NCI-H2029 (cell line): ENCODE measurements at places on chromosomes 1 and 21.
A peak's percentile ranks its signal among the peaks of the same experiment; 100 is the strongest.

DNA sequence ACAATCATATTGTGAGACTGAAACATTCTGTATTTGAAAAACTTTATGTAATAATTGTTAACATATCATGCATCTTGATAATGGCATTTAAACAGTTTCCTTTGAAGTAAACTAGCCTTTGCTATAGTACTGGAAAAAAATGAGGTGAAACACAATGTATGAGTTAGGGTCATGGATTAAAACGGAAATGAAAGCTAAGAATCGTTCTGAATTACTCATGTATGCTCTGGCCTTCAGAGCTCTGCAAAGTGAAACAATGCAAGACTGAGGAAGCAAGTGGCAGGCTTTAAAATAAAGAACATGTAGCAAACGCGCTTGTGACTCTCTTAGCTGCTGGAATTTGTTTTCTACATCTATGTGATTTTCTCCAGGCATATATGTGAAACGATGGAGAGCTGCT is 317.1 kb downstream of the DPYD start:
- no peak for DNase-seq

- peak; percentile 37 for DNase-seq
Measured at GRCh38 chr1:94463765-94464330, 45.7 kb downstream of the ABCD3 start.

DNA sequence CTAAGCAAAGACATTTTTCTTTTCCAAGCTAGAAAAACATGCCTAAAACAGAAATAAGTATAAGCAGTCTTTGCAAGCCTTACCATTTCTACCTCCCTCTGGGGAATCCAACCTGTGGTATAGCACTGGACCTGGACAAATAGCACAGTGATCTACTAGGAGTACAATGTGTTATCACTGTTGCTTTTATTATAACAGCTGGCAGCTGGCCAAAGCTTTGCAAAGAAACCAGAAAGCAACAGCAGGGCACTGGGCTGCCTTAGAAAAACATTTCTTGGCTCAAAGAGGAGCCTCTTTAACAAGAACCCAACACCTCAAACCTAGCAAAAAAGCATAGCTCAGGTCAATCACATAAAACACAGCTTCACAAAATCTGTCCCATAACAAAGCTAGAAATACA is 294.5 kb upstream of the GREM2 start:
- peak; percentile 24 for DNase-seq

DNA sequence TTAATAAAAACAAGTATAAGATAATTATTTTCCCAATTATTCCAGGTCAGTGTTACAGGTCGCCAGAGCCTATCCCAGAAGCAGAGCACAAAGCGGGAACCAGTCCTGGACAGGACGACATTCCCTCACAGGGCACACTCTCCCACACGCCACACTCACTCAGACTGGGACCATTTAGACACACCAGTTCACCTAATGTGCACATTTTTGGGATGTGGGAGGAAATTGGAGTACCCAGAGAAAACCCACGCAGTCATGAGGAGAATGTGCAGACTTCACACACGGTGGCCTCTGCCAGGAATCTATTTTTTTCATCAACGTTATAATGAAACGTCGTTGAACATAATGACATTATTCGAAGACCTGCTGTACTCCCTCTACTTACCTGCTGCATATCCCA is 20.5 kb upstream of the NRDC start:
- DNase-seq = no peak

DNA sequence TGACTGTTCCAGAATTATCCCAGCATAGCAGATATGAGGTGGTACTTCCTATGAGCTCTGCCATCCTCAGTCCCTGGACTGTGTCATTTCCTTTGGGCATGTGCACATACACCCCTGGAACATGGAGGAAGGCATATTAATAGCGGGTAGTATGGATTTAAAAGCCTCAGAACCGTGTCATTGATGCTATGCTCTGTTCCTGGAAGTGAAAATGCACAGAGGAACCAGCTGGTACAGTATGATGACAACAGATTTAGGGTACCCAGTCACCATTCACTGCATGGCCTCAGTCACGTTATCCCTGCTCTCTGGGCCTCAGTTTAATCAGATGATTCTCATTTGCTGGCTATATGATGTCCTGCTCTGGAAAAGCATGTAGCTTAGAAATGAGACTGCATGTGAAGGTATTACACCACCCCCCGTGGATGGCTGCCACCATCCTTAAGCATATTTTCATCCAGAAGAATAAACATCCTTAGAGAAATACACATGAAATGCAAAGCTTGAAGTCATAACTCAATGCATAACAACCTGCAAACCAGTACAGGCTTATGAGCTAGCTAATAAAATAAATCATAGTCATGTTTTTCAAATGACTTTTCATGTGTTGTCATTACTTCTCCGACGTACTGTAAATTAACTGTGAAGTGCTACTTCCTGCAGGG is 37.8 kb downstream of the SETD4 start:
- no peak for DNase-seq

DNA sequence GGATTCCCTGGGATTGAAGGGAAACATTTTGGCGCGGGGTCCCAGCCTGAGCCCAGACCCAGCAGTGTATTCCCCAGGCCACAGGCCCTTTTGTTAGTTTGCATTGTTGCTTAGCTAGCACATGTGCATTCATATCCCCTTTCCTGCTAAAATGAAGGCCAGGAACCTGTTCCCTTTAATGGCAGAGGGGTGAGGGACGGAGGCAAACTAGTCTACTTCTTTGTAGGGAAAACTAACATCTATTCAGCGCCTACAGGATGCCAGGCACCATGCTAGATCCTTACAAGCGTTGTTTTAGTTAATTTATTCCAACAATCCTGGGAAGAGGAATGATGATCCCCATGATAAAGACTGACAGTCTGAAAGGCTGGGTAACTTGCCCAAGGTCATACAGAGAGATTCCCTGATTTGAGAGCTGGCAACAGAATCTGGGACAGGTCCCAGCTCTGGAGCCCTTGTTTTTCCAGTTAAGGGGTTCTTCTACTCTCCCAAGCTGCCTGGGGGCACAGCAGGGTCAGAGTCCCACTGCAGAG is 595 bp upstream of the E2F2 start:
- no peak for DNase-seq

DNA sequence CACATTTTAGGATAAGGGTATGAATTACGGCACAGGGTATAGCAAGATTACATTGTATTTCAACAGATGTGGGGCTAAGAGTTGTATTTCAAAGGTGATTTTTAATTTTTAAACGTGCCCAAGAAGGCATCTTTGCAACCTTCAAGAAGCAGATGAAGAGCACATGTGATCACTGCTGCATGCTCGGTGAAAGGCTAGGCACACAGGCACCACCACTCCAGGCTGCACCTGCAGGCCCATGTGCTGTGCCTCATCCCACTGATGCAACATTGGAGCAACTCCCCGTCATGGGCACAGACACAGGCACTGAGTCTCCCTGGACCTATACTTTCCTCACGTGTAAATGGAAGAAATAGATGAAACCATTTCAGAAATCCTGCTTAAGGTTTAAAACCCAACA is 23.5 kb downstream of the UBE2G2 start:
- DNase-seq = no peak

DNA sequence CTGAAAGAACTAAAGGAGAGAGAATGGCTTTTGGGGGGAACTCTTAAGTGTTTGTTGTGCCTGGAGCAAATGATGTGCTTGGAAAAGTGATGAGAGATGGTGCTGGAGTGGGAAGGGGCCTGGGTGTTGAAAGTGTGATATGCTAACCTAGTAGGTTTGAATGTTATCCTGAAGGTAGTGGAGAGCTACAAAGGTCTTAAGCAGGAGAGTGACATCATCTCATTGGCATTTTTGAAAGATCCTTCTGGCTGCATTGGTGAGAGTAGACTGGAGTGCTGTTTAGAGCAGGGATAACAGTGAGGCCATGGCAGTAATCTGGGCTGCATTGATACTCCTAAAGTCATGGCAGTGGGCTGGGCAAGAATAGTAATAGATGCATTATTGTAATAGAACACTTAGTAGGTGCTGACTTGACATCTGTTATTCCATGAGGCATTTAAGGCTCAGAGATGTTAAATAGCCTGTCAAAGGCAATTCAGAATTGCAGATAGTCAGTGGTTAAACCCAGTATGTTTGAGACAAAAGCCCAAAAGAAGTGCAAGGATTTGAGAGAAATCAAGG is 44.5 kb downstream of the MDM4 start:
- DNase-seq = no peak

GRCh38 chr1:29349871-29350491 is 113.7 kb downstream of the PTPRU start:
- no peak for DNase-seq

GRCh38 chr1:88640060-88640459 is 44.0 kb upstream of the PKN2 start:
- DNase-seq = no peak

- no peak for DNase-seq
Measured at GRCh38 chr1:76029331-76029730, 45.2 kb upstream of the ST6GALNAC3 start.

DNA sequence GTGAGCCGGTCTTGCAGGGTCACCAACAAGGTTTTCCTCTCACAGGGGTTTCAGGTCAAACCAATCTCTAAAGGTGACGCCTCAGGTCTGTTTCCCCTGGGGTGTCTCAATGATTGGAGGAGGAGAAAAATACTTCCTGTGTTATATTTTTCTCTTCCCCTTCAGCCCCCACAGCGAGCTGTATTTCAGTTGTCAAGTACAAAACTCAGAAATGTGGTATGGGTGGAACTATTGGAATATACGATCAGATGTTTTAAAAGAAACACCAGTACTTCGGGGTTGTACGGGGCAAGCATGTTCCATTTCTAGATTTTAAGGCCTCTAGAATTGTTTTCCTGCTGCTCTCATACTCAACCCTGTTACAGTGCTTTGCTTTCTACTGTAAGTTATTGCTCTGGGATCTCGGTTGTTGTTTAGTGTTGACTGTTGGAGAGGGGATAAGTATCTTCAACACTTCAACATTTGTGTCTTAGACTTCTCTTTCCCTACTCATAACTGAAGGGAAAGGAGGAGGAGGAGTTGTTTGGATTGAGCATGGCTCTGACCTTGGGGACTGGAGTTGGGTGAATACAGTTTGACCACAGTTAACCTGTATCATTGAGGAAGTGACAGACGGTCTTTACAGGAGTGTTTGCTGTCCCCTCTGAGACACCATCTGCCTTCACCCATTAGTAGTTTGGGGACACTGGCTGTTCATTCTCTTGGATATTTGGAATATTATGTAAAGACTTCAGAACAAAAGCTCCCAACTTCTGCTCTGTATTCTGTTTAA is 2.0 kb downstream of the MAPKAPK2 start:
- DNase-seq = no peak

GRCh38 chr1:223706077-223706973 is 6.0 kb upstream of the CAPN2 start:
- peak; percentile 76 for DNase-seq

- no peak for DNase-seq
Measured at GRCh38 chr1:238964631-238965030, 421.7 kb upstream of the CHRM3 start.

DNA sequence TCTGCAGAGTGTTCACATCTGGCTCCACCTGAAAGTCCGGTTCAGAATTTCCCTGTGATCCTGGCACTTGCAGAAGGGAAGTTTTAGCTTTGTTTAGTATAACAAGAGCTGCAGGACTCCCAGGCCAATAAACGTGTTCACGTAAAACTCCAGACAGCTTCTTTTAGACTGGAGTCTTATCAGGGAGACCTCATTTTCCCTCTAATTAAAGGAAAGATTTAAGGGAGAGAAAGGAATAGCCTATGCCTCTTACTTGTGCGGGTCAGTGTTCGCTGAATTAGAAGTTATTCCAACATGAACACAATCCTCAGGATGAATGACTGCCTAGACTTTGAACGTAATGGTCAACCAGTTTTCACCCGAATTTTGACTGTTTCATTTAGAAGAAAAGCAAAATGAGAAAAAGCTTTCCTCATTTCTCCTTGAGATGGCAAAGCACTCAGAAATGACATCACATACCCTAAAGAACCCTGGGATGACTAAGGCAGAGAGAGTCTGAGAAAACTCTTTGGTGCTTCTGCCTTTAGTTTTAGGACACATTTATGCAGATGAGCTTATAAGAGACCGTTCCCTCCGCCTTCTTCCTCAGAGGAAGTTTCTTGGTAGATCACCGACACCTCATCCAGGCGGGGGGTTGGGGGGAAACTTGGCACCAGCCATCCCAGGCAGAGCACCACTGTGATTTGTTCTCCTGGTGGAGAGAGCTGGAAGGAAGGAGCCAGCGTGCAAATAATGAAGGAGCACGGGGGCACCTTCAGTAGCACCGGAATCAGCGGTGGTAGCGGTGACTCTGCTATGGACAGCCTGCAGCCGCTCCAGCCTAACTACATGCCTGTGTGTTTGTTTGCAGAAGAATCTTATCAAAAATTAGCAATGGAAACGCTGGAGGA is 202.1 kb upstream of the SGIP1 start:
- DNase-seq = no peak

- no peak for DNase-seq
Measured at GRCh38 chr1:37020653-37021277, 13.6 kb downstream of the GRIK3 start.

- no peak for DNase-seq
Measured at GRCh38 chr1:180092931-180093650, 61.6 kb upstream of the QSOX1 start.

GRCh38 chr21:36384885-36385232 is 333 bp upstream of the CHAF1B start:
- no peak for DNase-seq

DNA sequence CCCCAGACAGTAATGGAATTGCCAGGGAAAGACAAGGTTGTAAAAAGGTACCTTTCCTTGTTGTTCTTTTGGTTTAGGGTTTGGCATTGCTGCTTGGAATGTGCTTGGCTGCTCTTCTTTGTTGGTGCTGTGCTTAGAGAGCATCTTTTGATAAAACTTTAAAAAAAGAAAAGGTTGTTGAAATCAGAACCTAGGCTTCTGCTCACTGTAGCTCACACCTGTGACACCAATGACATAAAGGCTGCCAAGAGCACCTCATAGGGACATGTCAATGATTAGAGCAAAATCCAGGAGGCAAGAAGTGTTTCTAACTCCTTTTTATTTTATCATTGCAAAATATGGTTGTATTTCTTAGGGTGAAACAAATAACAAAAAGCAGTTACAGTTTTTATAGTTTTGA is 28.9 kb downstream of the CLEC20A start:
- DNase-seq = no peak

- DNase-seq = no peak
Measured at GRCh38 chr1:180982422-180982821, 40.2 kb downstream of the STX6 start.

- no peak for DNase-seq
Measured at GRCh38 chr1:185418472-185418871, 101.4 kb upstream of the IVNS1ABP start.

DNA sequence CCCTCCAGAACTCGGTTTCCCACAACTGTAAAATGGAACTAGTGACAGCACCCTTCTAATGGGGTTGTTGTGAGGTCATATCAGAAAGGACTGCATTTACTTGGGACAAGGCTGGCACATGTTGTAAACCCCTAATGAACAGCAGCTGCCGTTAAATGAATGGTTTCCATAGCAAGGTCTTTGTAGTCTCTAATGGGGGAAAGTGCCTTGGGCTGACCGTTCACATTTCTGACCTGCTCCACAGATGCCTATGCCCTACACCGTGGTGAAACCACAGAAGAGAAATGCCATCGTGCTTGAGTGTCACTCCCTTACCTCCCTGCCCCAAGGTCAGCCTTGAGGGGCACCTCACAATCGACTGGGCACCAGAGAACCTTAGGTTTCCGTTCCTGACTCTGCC is 143.1 kb downstream of the ZSCAN20 start:
- DNase-seq = no peak
